ENCODE measurements at places on chromosomes 2 and 18.

DNA sequence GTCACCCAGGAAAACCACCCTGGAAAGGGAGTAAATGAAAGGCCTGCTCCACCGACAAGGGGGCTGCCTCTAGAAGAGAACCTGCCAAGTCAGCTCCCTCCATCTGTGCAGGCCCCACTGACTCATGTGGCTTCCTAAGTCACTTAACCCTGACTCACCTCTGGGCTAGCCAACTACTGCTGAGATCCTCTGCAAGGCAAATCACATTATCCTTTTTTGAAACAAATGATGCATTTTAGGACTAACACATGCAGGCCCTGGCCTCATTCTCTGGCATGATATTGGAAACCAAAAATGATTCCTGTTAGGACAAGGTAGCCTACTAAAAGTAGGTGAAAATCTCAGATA is 474.6 kb downstream of the EPHA4 start:
- DNase-seq: no peak

DNA sequence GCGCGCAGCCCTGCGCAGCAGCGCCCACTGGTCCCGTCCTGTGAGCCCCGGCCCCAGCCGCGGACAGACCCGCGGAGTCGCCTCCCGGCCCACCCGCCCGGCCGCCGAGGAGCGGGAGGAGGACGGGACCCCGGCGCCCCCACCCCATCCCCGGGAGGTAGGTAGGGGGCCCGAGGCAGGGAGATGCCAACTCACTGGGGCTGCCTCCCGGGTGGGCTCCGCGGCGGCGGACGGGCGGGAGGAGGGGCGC is 160 bp downstream of the SPTBN1 start:
- DNase-seq: no peak

DNA sequence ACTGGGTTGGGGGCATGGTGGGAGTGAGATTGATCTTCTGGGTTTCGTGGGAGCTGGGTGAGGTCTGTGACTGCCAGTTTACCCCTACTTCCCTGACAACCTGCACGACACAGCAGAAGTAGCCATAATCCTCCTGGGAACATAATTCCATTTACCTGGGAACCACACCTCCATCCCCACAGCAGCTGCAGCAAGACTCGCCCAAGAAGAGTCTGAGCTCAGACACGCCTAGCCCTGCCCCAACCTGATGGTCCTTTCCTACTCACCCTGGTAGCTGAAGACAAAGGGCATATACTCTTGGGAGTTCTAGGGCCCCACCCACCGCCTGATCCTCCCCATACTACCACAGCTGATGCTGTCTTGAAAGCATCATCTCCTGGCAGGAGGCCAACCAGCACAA is 43.8 kb downstream of the FLACC1 start:
- DNase-seq: no peak

DNA sequence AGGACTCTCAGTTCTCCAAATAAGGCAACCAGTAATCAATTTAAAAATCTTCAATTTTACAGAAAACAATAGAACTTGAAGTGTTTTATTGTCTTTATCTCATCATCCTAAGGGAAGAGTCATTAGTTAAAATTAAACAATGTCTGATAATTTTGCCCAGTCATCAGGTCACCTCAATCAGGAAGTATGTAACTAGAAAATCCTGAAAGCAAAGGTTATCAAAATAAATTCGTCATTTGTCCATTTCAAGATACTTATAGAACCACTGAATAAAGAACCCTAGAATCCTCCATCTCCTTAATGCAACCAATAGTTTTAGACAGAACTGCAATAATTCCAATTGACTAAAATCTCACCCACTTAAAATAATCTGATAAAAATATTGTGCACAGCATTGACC is 115.2 kb downstream of the NCKAP5 start:
- DNase-seq: no peak

- DNase-seq: no peak
These were observed 165.5 kb downstream of the GCA start for GRCh38 chr2:162509288-162509968.

All from hematopoietic multipotent progenitor cell treated with erythropoietin and hydrocortisone succinate and interleukin-3 and kit ligand, for 8 days (in vitro differentiated cells).